Activated T-cell treated with anti-CD3 and anti-CD28 coated beads, Interleukin-2, amount 50 U/mL, for 72 hours (primary cell): ENCODE measurements at places on chromosomes 5 and 9.
A peak's percentile ranks its signal among the peaks of the same experiment; 100 is the strongest.

- no peak for DNase-seq
These were observed 23.7 kb downstream of the SLC22A5 start for GRCh38 chr5:132392978-132393825.

GRCh38 chr5:66440202-66440680, 156.0 kb upstream of the MAST4 start:
- peak; percentile 37 for DNase-seq

- DNase-seq = peak; percentile 85
These were observed 238.8 kb downstream of the ARHGAP26 start for GRCh38 chr5:143008809-143009521.

- DNase-seq = no peak
These were observed 235.1 kb upstream of the TUT7 start for GRCh38 chr9:86589273-86589672.

GRCh38 chr5:12480487-12480886, 576.2 kb upstream of the CTNND2 start:
- DNase-seq = no peak

DNA sequence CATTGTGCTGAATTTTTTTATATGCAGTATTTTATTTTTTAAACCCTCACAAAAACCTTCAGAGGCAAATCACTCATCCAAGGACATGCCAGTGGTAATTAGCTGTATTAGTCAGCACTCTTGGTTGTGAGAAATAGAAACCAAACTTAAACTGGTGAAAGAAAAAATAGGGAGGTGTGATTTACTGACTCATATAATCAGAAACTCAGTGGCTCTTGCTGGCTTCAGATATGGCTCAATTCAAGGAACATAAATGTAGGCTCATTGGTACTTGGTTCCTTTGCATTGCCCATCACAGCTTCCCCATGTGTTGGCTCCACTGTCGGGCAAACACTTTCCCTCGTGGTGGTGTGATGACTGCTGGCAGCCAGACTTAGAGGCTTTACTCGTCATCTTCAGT, 497.2 kb downstream of the MAT2B start:
- no peak for DNase-seq

DNA sequence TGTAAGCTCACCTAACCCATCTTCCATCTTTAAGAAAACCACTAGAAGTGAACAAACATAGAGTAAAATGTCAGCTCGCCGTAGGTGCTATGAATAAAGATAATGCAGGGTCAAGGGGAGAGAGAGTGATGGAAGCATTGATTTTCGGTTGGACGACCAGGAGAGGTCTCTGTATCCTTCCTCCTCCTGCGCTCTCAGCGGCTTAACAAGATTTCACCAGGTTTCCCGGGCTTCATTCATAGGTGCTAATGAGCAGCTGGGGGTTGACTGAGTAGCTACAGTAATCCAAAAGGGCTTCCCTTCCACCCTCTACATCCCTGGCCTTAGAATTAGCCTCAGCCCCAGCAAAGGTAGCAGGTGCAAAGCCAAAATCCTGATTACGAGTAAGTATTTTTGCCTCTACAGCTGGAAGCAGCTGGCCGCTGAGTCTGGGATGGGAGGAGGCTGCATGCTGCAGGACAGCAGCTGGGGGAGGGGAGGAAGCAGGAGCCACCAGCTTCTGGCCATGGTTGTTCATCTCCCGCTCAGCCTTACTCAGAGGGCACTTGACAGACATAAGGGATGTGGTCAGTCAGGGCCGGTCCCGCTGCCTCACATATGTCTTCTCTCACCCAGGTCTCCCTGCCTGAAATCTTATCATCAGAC, 112.0 kb upstream of the IL12B start:
- DNase-seq = no peak

- no peak for DNase-seq
These were observed 662.1 kb upstream of the FTMT start for GRCh38 chr5:121189342-121190305.

- no peak for DNase-seq
These were observed 278.2 kb downstream of the BRINP1 start for GRCh38 chr9:119091074-119091473.

GRCh38 chr5:167071981-167072610, 1219.3 kb upstream of the WWC1 start:
- DNase-seq = no peak

DNA sequence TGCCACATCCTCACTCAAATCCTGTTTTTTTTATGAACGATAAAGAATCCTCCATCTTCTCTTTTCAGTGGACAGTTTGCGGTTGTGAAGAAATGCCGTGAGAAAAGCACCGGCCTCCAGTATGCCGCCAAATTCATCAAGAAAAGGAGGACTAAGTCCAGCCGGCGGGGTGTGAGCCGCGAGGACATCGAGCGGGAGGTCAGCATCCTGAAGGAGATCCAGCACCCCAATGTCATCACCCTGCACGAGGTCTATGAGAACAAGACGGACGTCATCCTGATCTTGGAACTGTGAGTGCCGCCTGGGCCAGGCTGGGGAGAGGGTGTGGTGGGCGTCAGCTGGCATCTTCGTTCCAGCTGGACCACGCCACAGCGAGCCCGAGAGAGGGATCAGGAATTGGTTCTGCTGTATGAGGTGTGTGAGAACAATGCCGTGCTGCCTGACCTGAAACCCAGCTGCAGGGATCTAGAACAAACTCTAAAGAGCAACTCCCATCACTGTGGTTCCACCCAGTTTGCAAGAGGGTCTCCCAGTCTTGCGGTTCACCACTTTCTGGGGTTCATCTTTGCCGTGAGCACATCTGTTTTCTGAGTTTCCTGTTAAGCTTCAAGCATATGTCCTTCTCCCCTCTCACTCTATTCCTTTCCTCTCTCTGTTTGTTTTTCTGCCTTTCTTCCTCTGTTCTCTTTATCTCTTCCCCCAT, 107.4 kb downstream of the DAPK1 start:
- no peak for DNase-seq

- DNase-seq = no peak
These were observed 72.1 kb upstream of the CHD1 start for GRCh38 chr5:99000876-99001275.

GRCh38 chr5:159444441-159445082, 114.3 kb upstream of the IL12B start:
- no peak for DNase-seq

- DNase-seq = no peak
These were observed 229.6 kb downstream of the GLIS3 start for GRCh38 chr9:4070266-4070665.

DNA sequence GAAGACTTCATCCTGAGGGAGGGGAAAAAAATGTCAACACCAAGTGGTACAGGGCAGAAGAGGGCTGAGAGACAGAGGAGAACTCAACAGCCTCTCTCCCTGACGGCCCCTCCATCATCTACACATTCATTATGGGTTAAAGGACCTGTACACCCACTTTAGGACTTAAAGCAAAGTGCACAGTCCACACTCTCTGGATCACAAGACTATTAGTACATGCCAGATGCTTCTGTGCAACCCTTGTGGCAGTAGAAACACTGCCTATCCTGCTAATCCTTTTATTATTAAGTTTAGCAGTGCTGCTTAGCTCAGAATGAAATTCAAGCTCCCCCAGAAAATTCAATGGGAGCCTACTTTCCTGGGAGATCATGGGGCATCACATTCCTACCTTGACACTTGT, 1.9 kb downstream of the FRMD3 start:
- DNase-seq = no peak

GRCh38 chr9:107390778-107391177, 98.8 kb downstream of the KLF4 start:
- DNase-seq = no peak

DNA sequence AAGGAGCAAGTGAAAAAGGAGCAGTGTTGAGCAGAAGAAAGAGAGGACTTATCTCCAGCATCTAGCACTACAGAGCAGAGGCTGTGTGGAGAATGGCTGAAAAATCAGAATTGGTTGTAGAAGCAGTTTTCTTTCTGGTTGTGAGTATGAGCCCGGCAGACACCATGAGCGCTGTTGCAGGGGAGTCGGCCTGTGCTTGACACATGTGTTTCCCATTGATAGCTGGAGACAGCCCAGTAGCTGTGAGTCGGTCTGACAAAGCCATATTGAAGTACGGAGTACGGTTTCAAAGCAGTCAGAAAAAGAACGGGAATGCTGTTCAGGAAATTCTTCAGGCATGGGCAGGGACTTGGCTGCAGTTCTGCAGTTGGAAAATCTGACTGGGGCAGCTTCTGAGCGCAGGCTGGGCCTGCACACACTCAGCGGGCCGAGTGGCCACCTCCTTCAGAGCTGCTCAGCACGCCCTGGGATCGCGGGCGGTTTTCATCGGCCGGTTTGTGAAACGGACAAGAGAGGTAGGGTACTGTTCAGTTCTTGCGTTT, at the start of gene SGCD:
TSS of gene SGCD (plus strand) at position 447 of the 542 bp plus-strand sequence.
- no peak for DNase-seq

DNA sequence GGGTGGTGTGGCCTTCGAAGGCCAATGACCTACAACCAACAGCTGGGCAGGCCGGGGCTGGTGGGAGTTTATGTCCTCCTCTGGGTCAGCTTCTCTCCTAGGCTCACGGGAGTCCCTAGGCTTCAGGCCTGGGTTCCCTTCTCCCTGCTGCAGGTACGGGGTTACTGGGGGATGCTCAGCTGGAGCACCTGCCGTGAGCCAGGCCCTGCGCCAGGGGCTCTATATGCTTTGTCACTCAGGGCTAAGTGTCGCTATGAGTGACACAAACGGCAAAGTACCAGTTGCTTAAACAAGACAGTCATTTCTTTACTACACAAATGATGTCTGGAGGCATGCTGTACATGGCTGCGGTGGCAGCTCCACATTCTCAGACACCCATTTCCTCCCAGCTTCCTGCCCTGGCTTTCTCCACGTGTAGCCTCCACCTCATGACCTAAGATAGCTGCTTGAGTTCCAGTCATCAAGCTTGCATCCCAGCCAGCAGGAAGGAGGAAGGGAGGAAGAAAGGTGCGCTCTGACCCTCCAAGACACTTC, 22.5 kb upstream of the NINJ1 start:
- peak; percentile 78 for DNase-seq

DNA sequence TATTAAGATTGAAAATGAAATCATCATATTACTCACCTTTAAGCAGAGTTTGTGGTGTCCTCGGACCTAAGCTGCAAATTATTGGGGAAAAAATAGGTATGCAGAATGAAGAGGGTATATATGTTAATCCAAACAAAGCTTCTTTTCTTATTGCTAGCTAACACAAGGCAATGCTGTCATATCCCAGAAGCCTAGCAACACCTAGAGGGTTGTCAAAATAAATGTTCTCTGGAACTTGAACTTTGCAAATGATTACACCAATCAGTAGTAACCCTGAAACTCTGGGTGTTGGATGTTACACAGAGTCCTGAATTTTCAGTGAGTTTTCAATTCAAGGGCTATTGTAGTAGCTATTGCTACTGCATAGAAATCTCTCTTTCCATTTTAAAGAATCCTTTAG, at the start of gene C6:
TSS of gene C6 (minus strand) at position 193 of the 400 bp plus-strand sequence. CDS start 10,302 bp downstream, outside the sequence.
- DNase-seq = no peak

DNA sequence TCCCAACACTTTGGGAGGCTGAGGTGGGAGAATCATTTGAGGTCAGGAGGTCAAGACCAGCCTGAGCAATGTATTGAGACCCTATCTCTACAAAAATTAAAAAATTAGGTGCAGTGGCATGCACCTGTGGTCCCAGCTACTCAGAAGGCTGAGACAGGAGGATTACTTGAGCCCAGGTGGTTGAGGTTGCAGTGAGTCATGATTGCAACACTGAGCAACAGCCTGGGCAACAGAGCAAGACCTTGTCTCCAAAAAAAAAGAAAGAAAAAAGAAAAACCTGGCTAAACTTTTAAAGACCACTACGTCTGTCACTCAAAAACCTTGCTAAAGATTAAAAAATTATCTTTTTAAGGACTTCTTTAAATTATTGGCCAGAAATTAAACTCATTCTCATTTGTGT, 59.8 kb upstream of the ABCA1 start:
- peak; percentile 52 for DNase-seq

DNA sequence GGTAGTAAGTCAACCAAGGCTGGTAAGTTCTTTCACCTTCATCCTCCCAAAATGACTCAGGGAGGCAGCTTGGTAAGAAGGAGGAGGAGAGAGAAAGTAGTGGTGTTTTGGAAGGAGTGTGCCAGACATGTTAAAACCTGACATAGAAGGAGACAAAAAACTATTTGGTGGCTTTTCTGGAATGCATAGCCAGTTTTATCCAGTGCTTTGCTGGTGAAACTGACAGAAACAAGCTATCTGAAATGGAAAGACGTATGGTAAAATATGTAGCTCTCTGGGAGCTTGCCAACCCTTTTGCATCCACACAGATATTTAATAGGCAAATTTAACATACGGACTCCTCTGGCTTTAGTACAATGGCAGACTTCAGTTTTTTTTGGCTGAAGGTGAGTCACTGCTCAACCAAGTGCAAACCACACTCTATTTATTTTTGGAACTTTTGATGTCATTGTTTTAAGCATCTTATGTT, 45.4 kb downstream of the RAB14 start:
- DNase-seq = peak; percentile 30

- DNase-seq = no peak
These were observed 57.7 kb downstream of the PDE6A start for GRCh38 chr5:149886692-149887470.

DNA sequence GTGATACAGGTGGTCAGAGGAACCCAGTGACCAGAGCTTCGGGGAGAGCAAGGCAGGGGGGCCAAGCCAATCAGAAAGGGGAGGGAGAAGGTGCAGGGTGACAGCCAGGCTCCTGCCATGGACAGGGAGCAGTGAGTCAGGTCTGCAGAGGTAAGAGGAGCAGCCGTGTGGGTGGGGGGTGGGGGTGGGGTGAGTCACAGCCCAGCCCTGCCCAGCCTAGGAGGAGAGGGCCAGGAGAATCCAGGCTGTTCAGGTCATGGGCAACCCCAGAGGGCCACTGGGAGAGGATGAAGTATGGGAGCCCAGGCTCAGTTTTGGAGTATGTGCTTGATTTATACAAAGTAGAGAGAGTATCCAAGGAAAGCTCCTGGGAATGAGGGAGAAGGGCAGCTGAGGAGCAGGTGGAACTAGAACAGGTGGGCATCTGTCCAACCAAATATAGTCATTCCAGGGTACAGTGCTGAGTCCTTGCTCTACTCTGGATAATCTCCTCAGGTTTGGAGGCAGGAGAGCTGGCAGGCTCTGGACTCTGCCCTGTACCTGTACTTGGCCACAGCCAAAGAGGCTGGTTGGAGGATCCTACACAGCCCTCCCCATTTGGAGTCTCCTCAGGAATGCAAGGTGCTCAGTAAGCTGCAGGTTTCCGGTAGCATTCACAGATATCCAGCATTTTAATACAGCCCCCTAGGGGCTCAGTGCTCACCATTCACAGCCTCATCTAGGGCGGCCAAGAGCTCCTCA, 1.6 kb downstream of the HBEGF start:
- DNase-seq = peak; percentile 41

DNA sequence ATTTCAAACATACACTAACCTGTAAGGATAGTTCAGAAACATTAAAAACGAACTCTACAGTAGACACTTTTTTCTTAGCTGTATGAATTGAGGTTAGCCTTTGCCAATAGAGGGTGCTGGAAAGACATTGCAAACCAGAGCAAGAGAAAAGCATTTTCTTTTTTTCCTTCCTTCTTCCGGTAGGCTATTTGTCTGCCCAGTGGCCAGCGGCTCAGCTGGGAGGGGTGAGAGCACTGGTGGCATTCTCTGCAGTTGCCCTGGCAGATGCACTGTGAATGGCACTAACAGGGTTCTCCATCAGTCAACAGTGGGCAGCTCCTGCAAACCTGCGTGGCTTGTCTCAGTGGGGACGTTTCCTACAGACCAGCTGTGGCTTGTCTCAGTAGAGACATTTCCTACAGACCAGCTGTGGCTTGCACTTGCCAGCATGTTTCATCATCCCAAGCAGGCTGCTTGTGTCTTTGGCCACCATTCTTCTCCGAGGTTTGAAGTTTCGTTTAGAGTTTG, 984.5 kb upstream of the CDH18 start:
- no peak for DNase-seq

GRCh38 chr5:76319673-76320072, 83.4 kb upstream of the IQGAP2 start:
- DNase-seq = no peak

- DNase-seq = no peak
These were observed 138.0 kb downstream of the MTX3 start for GRCh38 chr5:79853028-79853427.
